ENCODE measurements at places on chromosomes 7 and 10.

DNA sequence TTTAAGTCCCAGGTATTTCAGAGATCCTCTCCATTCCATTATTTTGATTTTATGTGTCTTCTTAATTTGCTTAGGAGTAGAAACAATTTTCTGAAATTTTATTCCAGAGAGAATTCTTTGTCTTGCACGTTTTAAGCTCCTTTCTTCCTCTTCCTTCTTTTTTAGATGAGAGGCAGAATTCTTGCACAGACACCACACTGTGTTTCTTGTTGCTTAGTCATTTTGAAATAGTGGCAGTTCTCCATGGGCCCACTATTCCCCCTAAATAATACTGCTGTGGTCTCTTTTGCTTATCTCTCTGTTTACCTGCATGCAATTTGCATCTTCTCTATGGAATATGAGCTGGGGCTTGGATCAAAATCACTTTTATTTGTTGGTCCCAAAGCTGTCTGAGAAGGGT, 54.3 kb upstream of the WAC start:
- DNase-seq, result no peak

DNA sequence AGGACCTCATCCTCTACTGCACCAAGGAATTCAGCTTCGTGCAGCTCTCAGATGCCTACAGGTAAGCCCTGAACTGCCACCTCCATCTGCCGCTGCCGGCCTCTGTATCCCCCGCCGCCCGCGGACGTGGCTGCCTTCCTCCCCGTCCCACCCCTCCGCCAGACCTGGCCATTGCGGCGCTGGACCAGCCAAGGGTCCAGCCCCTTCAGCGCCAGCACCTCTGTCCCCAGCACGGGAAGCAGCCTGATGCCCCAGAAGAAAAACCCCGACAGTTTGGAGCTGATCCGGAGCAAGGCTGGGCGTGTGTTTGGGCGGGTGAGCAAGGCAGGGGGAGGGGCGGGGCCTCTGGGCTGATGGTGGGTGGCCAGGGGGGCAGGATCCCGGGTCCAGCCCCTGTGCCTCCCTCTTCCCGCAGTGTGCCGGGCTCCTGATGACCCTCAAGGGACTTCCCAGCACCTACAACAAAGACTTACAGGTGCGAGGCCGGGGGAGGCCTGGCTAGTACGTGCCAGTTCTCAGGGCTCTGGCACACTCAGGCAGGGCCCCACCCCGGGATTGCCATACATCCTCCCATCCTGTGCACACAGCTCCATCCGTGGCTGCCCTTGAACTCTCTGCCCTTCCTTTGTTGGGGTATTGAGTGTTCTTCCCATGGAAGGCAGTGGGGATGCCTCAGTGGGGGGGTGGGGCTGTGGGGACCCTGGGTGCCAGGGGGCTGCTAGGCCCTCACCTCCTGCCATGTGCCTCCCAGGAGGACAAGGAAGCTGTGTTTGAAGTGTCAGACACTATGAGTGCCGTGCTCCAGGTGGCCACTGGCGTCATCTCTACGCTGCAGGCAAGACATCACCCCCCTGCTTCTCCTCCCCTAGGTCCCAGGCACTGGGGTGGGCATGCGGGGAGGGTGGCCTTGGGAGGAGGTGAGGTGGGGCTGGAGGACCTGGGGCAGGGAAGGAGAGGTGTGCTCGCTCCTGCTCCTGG, 13.5 kb downstream of the ASL start:
- no peak for DNase-seq

DNA sequence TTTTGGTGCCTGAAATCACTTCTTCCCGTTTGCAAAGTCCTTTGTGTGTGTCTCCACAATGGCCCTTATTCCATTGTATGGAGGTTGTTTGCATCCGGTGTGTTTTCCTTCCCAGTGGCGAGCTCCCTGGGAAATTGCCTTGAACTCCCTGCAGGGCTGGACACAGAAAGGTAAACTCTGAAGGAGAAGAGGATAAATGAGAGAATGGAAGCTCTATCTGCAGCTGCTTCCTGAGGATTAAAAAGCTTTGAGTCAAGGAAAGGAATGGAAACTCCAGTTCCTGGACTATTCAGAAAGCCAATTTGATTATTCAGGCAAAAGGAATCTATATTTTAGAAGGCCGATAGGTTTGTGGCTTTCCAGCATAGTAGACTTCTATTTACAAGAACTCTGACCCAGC, 4.4 kb upstream of the GRK5 start:
- no peak for DNase-seq

DNA sequence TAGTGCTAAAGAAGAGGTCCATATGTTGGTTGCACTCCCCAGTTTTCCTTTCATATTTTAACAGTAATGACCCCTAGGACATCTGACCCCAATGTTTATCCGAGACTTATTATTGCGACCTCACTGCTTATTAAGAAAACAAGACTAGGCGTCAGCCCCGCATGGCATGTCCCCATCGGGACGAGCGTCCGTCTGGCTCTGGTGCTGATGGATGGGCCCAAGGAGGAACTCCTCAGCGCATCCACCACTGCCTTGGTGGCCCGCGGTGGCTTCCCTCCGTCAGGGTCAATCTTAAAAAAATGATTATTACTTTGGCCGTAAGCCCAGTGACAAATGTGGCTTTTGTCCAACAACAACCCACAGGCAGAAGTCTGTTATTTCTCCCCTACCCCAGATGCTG, 40.1 kb upstream of the CXCL12 start:
- DNase-seq, result no peak

- DNase-seq, result no peak
Measured at GRCh38 chr7:20222219-20222828, 5.1 kb upstream of the MACC1 start.

DNA sequence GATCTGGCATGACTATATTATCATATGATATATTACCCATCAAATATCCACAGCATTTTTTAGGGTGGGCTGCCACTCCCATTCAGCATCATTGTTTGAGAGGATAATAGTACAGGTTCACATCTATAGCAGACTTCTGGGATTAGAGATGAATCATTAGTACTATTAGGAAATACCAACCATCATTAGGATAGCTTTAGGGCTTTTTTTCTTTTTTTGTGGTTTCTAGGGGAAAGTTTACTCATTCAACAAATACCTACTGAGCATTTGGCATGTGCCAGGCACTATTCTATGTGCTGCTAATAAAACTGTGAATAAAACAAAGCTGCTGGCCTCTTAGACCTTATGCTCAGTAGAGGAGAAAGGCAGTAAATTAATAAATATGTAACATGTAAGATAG, 40.6 kb downstream of the NHLRC2 start:
- DNase-seq, result no peak

- no peak for DNase-seq
Measured at GRCh38 chr7:38806912-38807311, 102.1 kb downstream of the VPS41 start.

DNA sequence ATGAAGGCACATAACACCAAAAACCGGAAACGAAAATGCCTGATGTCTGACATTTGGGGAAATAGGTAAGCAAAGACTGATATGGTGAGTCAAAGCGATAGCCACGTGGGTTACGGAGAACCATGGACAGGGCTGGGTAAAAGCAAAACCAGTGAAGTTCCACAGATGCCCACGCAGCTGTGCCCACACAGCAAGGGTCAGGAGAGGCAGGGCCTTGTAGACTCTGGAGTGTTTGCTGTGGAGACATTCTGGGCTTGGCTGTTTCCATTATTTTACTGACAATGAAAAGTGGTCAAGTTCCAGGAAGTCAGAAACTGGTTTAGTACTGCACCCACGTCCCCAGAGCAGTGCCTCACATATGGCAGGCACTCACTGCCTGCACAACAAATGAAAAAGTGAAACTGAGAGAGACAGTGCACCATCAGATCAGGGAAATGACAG, 148.7 kb downstream of the ZMYND11 start:
- DNase-seq, result no peak

DNA sequence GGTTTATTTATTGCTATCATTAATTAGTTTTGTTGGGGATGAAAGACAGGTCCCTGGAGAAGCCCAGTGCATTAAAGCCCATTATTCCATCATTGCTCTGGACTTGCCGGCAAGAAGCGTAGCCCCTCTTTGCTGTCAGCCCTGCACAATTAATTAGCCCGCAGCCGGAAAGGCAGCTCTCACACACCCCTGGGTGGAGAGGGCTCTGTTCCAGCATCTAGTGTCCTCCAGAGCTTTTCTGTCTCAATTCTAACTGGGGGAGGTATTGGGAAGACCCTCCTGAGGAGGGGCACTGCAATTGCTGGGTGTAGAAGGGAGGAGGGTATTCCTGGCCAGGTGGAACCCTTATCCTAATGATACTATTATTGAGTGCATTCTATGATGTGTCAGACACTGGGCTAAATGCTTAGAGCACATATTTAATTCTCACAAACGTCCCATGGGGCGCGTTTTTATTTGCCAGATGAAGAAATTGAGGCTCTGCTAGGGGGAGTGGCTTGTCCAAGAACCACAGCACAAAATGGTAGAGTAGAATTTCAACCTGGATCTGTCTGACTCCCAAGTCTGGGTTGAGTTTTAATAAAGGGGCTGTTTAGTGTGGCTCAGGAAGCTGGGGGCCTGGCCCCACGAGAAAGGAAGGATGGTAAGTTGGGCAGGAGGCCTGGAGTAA, 148.1 kb upstream of the PCBD1 start:
- no peak for DNase-seq

DNA sequence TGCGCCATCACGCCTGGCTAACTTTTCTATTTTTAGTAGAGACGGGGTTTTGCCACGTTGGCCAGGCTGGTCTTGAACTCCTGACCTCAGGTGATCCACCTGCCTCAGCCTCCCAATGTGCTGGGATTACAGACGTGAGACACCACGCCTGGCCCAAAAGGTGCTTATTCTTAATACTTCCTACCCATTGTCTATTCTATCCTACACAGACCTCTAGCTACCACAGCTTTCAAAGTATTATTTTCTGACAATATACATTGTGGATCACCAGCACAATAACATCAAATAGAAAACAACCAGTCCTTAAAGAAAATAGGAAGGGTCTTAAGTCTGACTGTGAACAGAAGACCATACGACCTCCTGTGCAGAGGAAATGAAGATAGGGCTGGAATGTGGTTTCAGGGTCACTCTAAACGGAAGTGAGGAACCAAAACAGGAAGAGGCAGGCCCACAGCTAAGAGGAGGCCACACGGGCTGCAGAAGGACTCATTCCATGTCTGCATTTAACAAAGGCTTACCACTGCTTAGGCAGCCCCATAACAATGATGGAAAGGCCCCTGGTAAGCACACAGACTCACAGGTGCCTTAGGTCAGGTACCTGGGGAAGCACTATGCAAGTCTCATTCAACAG, 115.2 kb downstream of the ZFAND4 start:
- DNase-seq, result no peak

DNA sequence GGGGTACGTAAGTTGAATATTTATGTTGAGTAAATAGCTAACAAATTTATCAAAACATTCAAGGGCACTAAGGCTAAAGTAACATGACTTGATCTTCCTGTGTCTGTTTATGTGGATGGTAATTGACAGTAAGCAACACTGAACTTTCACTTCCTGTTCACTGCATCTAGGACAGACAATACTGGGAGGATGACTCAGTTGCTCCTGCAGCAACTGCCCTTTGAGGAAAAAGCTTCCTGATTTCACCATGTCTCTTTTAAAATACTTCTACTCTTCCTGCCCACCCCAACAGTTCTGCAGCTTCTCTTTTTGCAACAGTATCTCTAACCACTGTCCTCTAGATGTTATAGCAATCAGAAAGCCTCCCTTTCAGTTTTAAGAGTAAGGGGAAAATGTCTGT, 76.6 kb upstream of the HGF start:
- no peak for DNase-seq

GRCh38 chr10:92789786-92790185, 58.5 kb upstream of the EXOC6 start:
- no peak for DNase-seq

DNA sequence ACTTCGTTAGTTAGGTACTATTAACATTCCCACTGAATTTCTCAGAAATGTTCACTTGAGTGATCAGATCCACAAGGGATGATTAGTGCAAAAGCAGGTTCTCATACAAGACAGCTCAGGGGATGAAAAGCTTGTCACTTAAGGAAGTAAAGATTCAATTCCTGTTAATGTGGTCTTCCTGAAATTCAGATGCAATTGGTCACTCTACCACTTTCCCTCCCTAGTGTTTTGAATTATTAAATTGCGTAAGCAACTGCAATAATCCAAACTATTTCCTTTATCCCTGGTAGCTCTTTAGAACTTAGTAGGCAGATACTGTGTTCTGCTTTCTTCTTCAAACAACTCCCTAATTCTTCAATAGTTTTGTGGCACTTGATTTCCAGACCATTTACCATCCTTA, 121.4 kb downstream of the MAGI2 start:
- DNase-seq, result no peak

DNA sequence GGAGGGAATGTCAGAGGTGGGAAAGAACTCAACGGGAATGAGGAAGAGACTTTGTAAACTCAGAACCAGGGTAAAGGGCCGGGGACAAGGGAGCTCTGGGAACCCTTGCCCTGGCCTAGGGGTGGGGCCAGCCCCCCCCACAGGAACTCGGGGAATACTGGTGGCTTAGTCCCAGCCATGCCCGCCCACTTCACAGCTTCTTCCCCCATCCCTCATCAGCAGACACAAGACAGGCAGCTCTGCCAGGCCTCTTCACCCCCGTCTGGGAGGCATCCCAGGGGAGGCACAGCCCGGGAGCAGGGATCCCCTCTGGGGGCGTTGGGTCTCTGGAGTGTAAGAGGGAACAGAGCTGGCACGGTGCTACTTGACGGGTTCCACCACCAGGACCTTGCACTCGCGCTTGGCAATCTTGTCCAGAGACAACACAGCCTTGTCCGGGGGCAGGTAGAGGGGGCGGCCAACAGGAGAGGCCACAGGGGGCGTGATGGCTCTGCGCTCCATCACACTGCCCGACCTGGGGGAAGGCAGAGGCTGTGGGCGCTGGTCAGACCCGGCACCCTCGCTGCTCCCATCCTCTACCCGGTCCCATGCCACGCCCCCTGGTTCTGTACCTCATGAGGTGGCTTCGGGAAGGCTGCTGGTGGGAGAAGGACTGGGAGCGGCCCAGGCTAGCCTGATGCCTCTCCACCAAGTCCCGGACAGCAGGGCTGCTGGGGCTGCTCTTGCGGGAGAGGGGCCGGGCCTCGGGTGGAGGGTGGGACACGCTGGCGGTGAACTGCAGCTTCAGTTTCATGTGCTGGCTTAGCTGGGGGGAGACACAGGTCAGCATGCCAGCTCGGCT, 3.7 kb downstream of the TRAPPC14 start:
- no peak for DNase-seq

GRCh38 chr10:122458693-122459092, 2.7 kb upstream of the HTRA1 start:
- DNase-seq, result no peak

DNA sequence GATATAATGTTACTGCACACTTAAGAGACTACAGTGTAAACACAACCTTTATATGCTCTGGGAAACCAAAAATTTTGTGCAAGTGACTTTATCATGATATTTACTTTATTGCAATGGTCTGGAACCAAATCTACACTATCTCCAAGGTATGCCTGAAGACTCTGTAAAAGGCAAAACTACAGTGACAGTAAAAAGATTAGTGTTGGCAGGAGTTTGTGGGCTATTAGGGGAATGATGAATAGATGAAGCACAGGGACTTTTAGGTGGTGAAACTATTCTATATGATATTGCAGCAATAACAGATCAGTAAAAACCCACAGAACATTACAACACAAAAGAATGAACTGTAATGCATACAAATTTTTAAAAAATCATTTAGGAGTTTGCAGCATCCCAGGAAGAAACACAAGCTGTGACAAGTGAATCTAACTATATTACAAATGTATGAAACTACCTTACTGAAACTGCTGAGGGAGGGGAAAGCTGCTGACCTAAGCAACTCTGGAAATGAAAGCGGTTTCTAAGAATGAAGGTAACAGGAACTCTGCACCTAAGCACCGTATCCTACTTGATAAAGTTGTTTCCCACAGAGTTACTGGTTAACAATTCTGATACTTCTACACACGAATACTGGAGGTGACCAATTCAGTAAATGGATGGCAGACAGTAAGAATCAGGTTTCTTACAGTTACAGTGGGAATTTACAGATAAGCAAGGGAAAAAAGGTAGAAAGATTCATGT, 82.6 kb downstream of the ATE1 start:
- no peak for DNase-seq

Data from stimulated activated CD8-positive, alpha-beta memory T cell treated with anti-CD3 and anti-CD28 coated beads, Interleukin-4, amount 100 ng/mL, for 4 hours (primary cell).